ENCODE measurements at places on chromosomes 13 and 19.

DNA sequence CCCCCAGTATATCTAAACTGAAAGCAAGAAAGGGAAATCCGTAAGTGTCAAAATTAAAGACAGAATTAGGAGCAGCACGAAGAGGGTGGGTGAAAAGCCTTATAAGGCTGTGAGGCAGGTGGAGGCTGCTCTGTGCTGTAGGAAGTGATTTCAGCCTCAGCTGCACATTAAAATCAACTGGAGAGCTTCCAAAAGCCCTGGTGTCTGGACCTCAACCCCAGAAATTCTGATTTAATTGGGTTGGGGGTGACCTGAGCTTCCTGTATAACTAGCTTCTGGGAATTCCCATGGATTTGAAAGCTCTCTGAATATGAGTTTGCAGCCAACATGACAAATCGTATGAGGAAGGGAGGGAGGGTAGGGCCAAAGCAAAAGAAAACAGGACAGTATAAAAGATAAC, 242.4 kb upstream of the TMTC4 start:
- DNase-seq = no peak

GRCh38 chr13:49690133-49690994, 922 bp downstream of the EBPL start:
- DNase-seq = no peak

GRCh38 chr13:93118081-93118615, 108.5 kb upstream of the GPC6 start:
- no peak for DNase-seq

DNA sequence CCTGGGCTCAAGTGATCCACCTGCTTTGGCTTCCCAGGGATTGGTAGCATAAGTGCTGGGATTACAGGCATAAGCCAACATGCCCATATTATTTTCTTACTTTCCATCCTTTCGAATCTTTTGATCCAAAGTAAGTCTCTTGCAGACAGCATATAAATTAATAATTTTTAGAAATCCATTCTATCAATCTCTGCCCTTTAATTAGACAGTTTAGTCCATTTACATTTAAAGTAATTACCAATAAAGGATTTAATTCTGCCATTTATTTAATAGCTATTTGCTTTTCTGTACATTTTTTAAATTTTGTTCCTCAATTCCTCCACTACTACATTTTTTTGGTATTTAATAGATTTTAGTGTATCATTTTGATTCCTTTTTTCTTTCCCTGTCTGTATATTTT, 7.3 kb upstream of the URI1 start:
- no peak for DNase-seq

DNA sequence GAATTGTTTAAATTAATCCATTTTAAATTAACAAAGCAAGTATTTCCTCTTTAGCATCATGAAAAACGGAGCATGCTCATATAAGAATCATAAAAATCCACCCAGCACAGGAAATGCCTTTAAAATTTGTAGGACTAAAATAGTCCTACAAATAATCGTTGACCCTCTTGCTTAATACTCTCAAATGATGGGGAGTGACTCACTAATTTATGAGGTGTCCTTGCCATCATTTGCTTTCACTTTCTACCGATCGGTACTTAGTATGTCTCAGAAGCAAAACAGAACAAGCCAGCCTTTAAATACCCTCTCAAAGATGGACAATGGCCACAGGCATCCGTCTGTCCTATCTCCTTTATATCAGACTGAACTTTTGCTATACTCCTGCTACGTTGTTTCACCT, 97.2 kb downstream of the SUCLA2 start:
- no peak for DNase-seq

DNA sequence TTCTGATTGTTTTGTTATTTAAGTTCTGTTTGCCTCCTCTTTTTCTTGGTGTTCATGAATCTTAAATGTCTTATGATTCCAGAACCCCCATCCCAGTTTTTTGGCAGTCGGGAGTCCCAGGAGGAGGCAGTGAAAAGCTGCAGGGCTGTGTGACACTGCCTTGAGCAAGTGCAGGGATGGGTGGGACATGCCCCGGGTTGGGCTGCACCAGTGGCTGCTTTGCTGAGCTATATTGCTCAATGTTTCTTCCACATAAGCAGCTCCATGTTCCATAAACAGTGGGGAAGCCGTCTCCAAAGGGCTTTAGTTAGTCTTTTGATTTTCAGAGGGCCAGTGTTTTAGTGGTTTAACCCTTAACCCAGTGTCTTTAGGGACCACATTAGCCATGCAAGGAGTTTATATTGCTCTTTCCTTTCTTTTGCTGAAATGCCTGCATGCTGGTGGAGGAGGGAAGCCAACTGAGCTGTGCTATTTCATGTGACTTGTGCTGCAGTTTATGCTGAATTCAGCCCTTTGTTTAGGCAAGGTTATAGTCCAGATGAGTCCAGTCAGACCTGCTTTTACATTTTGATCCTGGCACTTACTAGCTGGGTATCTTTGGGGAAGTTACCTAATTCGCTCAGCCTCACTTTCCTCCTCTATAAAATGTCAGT, 13.1 kb downstream of the ATP8A2 start:
- no peak for DNase-seq

GRCh38 chr13:33033051-33033812, 17.0 kb downstream of the KL start:
- no peak for DNase-seq
